Activated CD4-positive, alpha-beta T cell treated with anti-CD3 and anti-CD28 coated beads for 48 hours (primary cell): ENCODE measurements at places on chromosomes 4 and X.

DNA sequence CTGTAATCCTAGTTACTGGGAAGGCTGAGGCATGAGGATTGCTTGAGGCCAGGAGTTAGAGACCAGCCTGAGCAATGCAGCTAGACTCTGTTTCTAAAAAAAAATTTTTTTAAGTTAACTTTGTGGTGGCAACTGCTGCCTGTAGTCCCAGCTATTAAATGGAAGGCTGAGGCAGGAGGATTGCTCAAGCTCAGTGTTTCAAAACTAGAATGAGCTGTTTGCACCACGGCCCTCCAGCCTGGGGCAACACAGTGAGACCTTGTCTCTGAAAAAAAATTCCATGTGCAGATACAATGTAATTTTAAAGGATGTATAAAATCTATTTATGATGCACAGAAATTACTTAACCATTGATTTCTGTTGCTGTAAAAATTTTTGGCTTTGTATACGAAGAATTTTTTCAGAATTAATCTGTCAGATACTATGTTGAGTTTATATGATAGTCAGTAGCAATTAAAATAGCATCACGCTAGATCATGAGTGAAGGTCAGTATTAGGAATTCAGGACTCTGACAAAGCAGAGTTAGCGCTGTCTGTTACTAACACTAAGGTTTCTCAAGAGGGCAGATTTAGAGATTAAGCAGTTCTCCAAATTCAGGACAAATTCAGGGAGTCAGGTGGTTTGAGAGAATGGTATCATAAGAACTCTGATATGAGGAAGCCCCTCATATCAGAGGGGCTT lies 8.3 kb upstream of the AGA start:
- DNase-seq = no peak

GRCh38 chr4:156829201-156829873 lies 142.3 kb downstream of the PDGFC start:
- no peak for DNase-seq

- DNase-seq = no peak
These were observed 1508.9 kb downstream of the STIM2 start for GRCh38 chr4:28369499-28369898.

DNA sequence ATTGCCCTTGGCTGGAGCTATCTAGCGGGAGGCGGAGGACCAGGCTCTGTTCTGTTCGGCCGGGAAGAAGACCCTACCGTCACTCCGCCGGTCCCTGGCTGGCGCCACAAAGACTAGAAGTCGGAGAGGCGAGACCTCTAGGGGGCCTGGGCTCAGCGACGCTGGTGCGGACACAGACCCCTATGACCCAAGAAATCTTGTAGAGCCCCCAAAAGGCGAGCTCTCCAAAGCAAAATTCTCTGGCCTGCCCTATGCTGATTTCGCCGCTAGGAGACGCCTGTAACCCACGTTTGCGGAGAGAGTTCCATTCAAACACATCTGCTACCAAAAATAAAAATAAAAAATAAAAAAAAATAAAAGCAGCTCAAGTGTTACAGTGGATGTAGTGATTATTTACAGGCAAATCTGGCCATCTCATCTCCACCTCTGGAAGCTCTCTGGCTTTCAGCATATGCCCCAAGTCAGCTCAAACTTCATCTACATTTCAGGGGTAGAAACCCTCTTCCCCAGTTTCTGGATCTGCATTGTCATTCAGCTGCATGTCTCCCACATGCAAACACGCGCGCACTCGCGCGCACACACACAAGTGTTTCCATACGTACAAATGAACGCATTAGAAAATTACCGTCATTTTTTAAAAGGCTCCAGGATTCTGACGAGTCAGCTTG lies 2.4 kb upstream of the PCDH10 start:
- peak; percentile 38 for DNase-seq

DNA sequence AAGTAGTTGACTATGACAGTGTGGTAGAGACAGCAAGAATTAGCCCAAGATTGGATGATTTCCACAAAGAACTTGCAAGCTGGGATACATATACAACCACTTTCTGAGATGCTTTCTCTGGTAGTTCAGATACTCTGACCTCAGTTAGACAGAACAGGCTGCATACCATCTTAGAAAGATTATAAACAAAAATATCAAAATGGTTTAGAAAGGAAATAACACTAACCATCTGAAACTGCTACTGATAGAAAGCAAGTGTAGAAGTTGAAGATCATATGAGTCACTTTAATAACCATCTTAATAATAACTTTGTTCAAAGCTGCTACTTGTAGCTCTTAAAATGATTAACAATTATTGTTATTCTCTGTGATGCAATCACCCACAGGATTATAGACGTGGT lies 255.4 kb upstream of the TTC29 start:
- DNase-seq = no peak
